T-helper 1 cell (primary cell): ENCODE measurements at places on chromosomes 16 and 17.

DNA sequence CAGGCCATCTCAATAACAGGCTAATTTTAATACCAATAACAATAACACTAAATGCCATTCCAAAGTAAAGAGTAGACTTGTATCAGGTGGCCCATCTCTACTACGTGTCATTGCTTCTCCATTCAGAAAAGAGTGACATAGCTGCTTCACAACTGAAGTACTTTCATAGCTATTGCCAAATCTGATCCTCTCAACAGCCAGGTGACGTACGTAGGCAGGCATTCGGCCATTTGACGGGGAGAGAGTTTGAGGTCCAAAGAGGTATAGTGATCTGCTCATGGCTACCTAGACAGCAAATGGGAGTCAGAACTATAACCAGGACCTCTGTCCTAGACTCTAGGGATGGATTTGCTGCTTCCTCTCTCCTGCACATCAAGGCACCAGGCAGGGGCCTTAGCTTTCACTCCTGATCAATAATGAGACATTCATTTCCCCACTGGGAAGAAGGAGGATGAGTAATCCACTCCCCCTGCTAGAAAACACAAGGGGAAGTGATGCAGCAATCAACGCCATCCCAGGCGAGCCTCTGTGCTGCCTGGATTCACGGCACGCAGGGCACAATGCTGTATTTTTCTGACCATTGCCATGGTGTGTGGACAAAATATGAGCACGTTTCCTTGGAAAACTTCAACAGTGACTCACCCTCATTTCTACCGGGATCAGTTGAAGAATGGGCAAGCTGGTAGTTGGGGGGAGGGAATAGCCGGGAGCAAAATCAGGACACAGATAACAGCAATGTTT, 80.9 kb downstream of the SPACA3 start:
- DNase-seq: no peak

GRCh38 chr17:28204244-28204643, 114.8 kb upstream of the TMEM97 start:
- no peak for DNase-seq

DNA sequence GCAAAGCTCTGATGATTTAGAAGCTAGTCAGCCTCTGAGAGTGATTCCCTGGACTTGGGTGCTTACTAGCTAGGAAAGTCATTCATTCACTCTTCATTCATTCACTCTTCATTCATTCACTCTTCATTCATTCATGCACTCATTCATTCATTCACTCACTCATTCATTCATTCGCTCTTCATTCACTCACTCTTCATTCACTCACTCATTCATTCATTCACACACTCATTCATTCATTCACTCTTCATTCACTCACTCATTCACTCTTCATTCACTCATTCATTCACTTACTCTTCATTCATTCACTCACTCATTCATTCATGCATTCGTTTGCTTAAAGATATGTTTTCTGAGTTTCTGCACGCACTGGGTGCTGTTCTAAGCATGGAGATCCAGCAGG, 292.7 kb upstream of the TNRC6C start:
- DNase-seq: no peak

- DNase-seq: no peak
Measured at GRCh38 chr17:73474370-73474988, 162.7 kb upstream of the CDC42EP4 start.

DNA sequence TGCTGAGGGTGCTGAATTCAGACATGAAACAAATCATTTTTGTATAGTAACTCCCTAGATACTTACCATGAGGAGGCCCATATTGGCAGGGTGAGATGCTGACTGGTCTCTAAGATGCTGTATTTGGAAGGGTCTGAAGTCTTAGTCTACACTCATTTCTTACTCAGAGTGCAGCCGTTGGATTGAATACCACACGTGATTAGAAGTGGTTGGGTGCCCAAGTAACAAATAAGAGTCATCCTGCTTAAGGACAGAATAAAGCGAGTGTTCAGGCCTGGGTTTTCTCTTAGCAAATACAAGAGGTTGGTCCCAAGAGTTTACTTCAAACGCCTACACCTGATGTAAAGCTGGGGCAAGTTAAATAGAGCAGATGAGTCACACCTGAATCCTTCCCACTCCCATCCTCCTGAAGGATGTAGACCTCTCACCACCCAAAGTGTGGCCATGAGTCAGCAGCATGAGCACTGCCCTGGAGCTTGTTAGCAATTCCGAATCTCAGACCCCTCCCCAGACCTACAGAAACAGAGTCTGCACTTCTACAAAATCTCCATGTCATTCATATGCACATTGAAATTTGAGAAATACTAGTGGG, 284.6 kb upstream of the CDH5 start:
- DNase-seq: no peak

DNA sequence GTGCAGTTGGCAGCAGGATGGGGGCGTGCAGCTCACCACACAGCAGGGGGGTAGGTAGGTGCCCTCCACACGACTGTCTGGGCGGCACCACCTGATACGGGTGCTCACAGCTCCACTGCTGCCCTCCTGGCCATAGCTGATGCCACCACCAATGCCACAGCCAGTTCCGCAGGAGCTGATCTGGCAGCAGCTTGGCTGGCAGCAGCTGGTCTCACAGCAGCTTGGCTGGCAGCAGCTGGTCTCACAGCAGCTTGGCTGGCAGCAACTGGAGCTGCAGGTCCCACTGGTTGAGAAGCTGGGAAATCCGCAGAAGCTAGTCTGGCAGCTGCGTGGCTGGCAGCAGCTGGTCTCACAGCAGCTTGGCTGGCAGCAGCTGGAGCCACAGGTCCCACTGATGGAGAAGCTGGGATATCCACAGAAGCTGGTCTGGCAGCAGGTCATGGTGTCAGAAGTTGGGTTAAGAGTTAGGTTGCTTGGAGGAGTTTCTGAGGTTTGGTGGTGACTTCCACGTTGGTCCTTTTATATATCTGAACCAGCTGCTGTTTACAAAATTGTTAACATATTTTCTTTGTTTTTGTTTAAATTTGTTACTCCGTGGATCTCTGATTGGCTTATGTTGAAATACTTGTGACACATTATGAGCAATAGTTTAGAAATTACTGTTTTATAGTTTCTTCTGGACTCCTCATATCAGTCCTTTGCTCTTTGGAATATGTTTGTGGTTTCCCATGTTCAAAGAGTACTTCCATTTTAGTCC, at the start of gene KRTAP1-5:
KRTAP1-5 (minus strand) TSS at position 494 of the 757 bp plus-strand sequence; CDS start at position 441, 53 bp downstream.
- DNase-seq: no peak

GRCh38 chr17:48100591-48101011, 677 bp downstream of the CBX1 start:
- no peak for DNase-seq

GRCh38 chr16:29876217-29876593, 13.2 kb upstream of the CDIPT start:
- DNase-seq: no peak

GRCh38 chr16:72355561-72355960, 183.6 kb upstream of the PMFBP1 start:
- DNase-seq: no peak

DNA sequence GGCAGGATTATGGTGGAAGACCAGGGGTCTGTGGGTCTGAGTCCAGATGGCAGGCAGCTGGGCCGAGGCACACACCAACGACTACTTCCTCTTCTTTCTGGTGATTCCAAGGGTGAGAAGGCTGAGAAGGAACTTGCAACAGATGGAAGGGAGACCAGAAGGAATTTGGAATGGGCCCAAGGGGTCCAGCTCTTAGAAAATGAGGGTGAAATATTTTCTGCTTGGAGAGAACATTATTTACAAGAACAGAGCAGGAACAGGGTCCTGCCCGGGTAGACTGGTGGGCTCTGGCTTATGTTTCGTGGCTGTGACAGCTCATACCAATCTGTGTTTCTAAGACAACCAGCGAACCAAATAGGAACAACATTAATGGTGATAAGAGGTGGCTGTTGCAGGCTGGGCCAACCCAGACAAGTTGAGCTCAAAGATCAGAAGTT, 36.6 kb downstream of the CCDC42 start:
- no peak for DNase-seq

DNA sequence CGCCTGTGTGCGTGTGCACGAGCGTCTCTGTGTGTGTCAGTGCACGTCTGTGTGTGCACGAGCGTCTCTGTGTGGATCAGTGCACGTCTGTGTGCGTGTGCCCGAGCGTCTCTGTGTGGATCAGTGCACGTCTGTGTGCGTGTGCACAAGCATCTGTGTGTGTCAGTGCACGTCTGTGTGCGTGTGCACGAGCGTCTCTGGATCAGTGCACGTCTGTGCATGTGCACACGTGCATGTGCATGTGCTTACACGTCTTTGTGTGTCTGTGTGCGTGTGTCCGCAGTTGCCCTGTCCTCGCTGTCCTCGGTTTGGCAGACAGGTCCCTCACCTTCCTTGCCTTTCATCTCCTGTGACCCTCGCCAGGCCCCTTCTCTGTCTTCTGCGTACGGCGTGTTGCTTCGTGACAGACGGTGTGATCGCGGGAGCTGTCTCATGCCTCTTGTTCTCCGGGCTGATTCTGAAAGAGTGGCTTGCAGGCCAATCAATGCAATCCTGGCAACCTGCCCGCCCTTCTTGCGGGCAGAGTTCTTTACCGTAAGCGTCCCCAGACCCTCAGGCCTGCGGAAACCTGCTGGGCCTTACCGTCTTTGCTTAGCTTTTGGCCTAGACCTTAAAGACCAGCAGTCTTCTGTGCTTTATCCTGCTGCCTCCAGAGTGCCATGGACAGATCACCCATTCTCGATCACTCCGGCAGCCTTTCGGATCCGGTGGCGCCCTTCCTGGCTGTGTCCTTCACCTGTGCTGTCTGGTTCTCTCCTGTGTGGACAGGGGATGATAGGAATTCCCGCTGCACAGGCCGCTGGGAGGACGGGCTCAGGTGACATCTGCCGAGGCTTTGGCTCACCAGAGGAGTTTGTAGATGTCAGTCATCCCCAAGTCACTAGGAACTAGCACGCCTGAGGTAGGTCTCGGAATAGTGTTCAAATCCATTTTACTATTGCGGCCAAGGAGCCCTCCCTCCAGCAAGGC, 18.5 kb downstream of the MLYCD start:
- DNase-seq: no peak

- no peak for DNase-seq
Measured at GRCh38 chr16:69865701-69866100, 85.4 kb upstream of the CLEC18A start.

- DNase-seq: no peak
Measured at GRCh38 chr17:68821860-68822696, 133.1 kb downstream of the ABCA8 start.
